Left kidney (tissue), 8 donors: ENCODE measurements at places on chromosomes 2 and 18. TPM values are rescaled to one million over a fixed set of nuclear protein-coding genes. Genes with fewer than 3 reads are reported as not detected.

DNA sequence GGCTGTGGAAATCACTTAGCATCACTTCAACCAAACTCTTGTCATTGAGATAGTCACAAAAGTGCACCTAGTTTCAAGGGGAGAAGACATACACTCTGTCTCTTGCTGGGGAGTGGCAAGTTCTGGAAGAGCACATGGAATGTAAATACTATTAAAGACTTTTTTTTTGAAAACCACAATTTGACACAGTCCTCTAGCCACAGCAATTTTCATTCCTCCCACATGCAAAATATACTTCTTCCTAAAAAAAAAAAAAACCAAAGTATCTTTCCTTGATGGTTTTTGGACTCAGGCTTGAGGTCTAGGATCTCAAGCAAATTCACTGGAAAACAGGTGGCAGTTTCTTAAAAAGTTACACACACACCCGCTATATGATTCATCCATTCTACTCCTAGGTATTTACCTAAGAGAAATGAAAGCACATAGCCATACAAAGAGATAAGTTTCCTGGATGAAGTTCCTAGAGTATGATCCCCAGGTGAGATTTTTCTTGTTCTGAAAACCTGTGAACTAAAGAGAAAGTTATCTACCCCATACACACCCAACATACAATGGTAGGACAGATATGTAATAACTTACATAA is 295.8 kb downstream of the SP3 start:
- no peak for DNase-seq

DNA sequence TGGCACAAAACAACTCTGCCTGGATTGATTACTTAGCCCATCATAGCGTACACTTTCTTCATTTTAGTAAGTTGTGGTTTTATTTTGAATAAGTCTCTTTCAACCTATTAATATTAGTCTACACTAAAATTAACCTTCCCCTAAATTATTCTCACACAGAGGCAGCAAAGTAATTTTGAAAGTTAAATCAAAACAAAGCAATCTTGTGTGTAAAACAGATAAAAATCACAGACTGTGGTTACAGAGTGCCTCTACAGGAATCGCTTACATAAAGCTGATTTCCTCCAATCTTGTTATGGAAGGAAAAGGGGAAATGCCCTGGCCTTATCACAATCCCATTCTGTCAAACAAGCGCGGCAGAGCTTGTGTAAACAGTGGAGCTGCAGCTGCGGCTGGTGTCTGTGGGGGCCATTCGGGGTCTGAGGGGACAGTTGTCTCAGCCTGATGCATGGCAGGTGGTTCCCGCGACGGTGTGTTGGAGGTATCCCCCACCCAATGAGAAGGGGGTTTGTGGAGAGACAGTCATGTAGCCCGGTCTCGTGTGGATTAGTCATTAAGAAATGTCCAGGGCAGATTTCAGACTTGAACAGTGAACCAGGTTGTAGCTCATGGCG is 42.1 kb downstream of the BCL2L11 start:
- DNase-seq: no peak

- DNase-seq: no peak
These were observed 34.3 kb upstream of the PUM2 start for GRCh38 chr2:20384953-20385352.

DNA sequence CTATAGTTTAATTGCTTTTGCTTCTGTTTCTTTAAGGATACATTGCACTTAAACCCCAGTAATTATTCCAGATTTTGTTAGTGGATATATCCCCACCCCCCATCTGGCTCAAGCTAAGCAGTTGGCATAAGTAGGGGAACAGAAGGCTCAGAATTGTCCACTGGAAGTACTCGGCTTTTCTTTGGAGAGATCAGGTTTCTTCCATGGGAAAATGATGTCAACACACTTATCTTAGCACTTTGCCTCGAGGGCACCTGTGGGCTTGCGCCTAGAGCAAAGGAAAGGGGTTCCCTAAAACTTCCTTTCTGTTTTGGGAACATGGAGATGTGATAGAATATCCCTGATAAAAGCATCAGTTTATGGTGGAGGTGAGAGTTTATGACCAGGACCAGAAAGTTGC is 130.6 kb downstream of the FMNL2 start:
- no peak for DNase-seq

- no peak for DNase-seq
These were observed 580.6 kb upstream of the CDH2 start for GRCh38 chr18:28757466-28758008.

- no peak for DNase-seq
These were observed 65.8 kb downstream of the MEMO1 start for GRCh38 chr2:31944828-31945571.

GRCh38 chr2:38850045-38850444 is 25.7 kb downstream of the DHX57 start:
- DNase-seq: no peak

- no peak for DNase-seq
These were observed 58.9 kb downstream of the TRAPPC8 start for GRCh38 chr18:31884020-31884419.

- no peak for DNase-seq
These were observed 37.4 kb downstream of the DNMT3A start for GRCh38 chr2:25304321-25304720.

DNA sequence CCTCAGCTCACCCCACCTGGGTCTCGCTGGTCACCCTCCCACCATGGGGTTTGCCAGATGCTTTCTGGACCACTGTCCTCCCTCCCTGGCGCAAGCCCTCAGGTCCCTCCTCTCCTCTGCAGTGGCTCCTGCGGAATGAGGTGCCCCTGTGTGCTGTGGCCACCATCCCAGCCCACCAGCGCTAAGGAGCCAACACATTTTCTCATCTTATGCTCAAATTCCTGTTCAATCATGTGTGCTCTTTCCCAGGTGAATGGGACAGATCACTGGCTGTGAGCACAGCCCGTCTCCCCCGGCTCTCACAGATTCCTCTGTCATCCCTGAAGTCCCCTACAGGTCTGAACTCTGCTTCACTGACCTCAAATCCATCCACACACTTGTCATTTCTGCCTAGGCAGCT is 15.2 kb upstream of the CCDC74B start:
- no peak for DNase-seq

DNA sequence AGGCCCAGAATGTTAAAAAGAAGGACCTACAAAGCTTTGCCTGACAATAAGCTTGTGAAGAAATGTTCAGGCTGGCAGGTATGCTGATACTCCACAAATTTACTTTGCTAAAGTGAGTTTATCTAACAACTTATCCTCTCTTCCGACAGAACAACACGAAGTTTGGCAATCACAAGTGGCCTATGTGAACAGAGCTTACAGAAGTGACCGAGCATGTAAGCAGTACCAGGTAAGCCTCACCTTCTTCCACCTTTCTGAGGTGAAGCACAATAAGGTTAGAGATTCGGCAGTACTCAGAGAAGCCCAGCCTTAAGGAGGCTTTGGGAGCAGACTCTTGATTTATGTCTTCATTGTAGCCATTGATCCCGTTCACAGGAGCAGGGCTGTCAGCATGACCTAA is 9.0 kb upstream of the LCT start:
- DNase-seq: no peak

ITPRIPL1 gene
- polyA plus RNA-seq: 5.2 TPM

TSHZ1 gene
- 33.2 TPM for polyA plus RNA-seq

GRCh38 chr18:77250501-77250925 is 865 bp downstream of the GALR1 start:
- DNase-seq: no peak

DNA sequence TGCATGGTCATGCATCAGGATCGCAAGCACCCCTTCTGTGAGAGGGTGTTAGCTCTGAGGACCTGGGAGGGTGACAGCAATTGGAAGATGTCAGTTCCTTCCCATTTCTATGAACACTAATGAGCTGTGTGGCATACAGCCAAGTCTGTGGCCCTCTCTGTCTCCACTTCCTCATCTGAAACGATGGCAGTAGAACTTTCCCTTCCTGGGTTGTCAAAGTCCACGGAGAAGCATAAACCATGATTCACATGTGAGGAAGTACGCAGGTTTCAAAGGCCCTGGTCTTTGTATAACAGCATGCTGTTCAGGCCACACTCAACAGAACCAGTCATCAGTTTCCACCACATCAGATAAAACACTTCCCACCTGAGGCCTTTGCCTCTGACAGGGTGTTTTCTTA is 167.4 kb upstream of the RAB6C start:
- DNase-seq: no peak

DNA sequence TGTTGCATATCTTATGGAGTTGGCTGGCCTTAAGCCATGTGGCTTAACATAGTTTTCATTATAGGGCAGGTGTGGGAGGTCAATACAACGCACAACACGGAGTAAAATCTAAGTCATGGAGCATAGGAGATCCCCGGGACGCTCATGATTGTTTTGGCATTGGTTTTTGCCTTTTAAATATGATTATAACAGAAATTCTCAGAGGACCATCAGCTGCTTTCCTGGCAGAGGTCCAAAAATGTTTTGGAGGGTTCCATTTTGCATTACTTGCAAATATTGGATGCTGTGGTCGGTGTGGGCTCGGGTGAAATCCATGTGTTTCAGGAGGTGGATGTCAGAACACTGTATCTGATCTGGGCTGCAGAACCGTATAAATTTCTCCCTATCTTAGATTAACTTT is 3.4 kb downstream of the NCOA1 start:
- no peak for DNase-seq

C1QL2 gene
- not detected for polyA plus RNA-seq

DNA sequence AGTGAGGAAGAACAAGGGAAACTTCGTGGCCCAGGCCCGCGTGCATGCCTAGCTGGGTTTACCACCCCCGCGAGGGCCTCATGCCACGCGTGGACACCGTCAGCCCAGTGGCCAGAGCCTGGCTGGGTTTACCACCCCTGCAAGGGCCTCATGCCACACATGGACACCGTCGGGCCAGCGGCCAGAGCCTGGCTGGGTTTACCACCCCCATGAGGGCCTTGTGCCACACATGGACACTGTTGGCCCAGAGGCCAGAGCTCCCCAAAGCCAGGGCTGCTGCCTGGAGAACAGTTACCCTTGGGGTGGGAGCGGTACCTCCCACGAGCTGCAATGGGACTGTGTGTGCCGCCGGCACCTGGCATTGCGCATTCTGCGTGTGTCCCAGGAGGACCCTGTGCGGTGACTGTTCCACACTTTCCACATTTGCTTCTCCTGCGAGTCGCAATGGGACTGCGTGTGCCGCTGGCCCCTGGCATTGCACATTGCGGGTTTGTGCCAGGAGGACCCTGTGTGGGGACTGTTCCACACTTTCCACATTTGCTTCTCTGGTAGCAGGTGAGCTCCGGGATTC is 105.6 kb upstream of the CTDP1 start:
- no peak for DNase-seq

- no peak for DNase-seq
These were observed 42.7 kb downstream of the SOCS6 start for GRCh38 chr18:70331456-70332097.

- DNase-seq: no peak
These were observed 1820.1 kb upstream of the LRRTM1 start for GRCh38 chr2:82124629-82125028.

EFR3B gene
- 9.9 TPM for polyA plus RNA-seq

- DNase-seq: no peak
These were observed 101.3 kb upstream of the CCDC150 start for GRCh38 chr2:196538189-196538588.

DNA sequence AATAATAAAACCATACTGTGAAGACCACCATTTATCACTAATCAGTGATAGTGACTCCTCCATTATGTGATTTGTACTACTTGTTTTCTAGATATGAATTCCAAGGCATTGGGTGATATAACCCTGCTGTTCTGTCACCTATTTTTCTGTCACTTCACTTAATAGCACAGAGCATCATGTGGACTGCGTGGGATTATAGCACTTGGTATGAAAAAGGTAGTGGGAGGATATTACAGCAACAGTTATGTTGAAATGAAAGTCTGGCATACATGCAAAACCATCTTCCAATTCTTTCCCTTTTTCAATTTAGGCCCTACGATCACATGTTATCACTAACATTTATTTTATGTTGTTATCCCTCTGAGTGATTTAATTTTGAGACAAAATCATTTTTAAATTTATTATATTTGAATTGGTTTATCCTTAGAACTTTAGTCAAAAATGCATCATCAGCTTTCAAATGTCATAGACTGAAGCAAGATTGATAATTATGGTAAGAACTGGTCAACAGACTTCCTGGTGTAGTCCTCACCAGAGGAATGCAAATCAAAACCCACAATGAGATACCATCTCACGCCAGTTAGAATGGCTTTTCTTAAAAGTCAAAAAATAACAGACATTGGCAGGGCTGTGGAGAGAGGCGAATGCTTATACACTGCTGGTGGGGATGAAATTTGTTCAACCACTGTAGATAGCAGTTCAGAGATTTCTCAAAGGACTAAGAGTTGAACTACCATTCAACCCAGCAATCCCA is 242.6 kb downstream of the IKZF2 start:
- DNase-seq: no peak

CPO gene
- 1.7 TPM for polyA plus RNA-seq
